ENCODE measurements at places on chromosomes 1 and 21. TPM values are rescaled to one million over a fixed set of nuclear protein-coding genes. Genes with fewer than 3 reads are reported as not detected.

The OR2T1 gene
- not detected for total RNA-seq

The TNFRSF8 gene
- total RNA-seq, result 1.9 TPM

The FOXD2 gene
- total RNA-seq, result 0.15 TPM

The TNNT2 gene
- 3.3 TPM for total RNA-seq

The LRRC38 gene
- total RNA-seq, result not detected

The MPZ gene
- total RNA-seq, result 2.6 TPM

The FOXO6 gene
- total RNA-seq, result 0.23 TPM

The ERRFI1 gene
- total RNA-seq, result 16.5 TPM

The ZMPSTE24 gene
- total RNA-seq, result 32.9 TPM

The PIGR gene
- total RNA-seq, result not detected

The SH3D21 gene
- 4.8 TPM for total RNA-seq

The HPDL gene
- 2.5 TPM for total RNA-seq

The KLHDC9 gene
- 7.3 TPM for total RNA-seq

The TRIM45 gene
- total RNA-seq, result 7.0 TPM

The CRYAA gene
- not detected for total RNA-seq

The LCE6A gene
- not detected for total RNA-seq

The EXO1 gene
- 6.5 TPM for total RNA-seq

The OR2T11 gene
- total RNA-seq, result not detected

The ADAMTS5 gene
- total RNA-seq, result 0.33 TPM

The PSMG1 gene
- 36.8 TPM for total RNA-seq

The CRP gene
- not detected for total RNA-seq

The FAM78B gene
- total RNA-seq, result 1.3 TPM

The SLC2A5 gene
- total RNA-seq, result not detected

The CERS2 gene
- total RNA-seq, result 186 TPM

The CD1E gene
- not detected for total RNA-seq

The NUAK2 gene
- total RNA-seq, result 3.6 TPM

The FALEC gene
- 1.2 TPM for total RNA-seq

The ZNF648 gene
- total RNA-seq, result not detected

The MR1 gene
- 0.67 TPM for total RNA-seq

The FNDC5 gene
- 5.5 TPM for total RNA-seq

The ZP4 gene
- total RNA-seq, result not detected

The VWA5B1 gene
- not detected for total RNA-seq

The TAS1R1 gene
- not detected for total RNA-seq

The SAMD11 gene
- total RNA-seq, result not detected

The AZIN2 gene
- total RNA-seq, result 1.4 TPM

The ARHGAP29 gene
- 276 TPM for total RNA-seq

The MFN2 gene
- total RNA-seq, result 59.4 TPM

The TMEM54 gene
- total RNA-seq, result 0.49 TPM

The WDR47 gene
- 19.4 TPM for total RNA-seq

The CFAP57 gene
- 0.49 TPM for total RNA-seq

The RIIAD1 gene
- not detected for total RNA-seq

The LCA5L gene
- 0.59 TPM for total RNA-seq

The TRIM67 gene
- 0.26 TPM for total RNA-seq

The CFAP45 gene
- 1.0 TPM for total RNA-seq

The UBXN11 gene
- 16.0 TPM for total RNA-seq

The METTL13 gene
- total RNA-seq, result 22.1 TPM

The TP73 gene
- total RNA-seq, result not detected

The HTR1D gene
- 0.54 TPM for total RNA-seq

The GJA5 gene
- total RNA-seq, result 189 TPM

The PLPP3 gene
- 33.5 TPM for total RNA-seq

The CYP4A22 gene
- not detected for total RNA-seq

The GBP6 gene
- total RNA-seq, result 0.26 TPM

The OR2G6 gene
- total RNA-seq, result not detected

The NOS1AP gene
- total RNA-seq, result 19.8 TPM

The KLF18 gene
- not detected for total RNA-seq

The PDIK1L gene
- total RNA-seq, result 6.8 TPM

The SNRNP40 gene
- total RNA-seq, result 55.7 TPM
